Activated T-helper 1 cell treated with anti-CD3 and anti-CD28 coated beads, Interleukin-12 subunit alpha, Interleukin-12 subunit beta, Interleukin-2, Interleukin-4 antibody, amounts not matched to agents 30 ng/mL and 10 ng/mL and 1 ng/mL, durations not matched to agents 14 hours and 24 hours and 36 hours (primary cell): ENCODE measurements at places on chromosomes 11 and 22.

DNA sequence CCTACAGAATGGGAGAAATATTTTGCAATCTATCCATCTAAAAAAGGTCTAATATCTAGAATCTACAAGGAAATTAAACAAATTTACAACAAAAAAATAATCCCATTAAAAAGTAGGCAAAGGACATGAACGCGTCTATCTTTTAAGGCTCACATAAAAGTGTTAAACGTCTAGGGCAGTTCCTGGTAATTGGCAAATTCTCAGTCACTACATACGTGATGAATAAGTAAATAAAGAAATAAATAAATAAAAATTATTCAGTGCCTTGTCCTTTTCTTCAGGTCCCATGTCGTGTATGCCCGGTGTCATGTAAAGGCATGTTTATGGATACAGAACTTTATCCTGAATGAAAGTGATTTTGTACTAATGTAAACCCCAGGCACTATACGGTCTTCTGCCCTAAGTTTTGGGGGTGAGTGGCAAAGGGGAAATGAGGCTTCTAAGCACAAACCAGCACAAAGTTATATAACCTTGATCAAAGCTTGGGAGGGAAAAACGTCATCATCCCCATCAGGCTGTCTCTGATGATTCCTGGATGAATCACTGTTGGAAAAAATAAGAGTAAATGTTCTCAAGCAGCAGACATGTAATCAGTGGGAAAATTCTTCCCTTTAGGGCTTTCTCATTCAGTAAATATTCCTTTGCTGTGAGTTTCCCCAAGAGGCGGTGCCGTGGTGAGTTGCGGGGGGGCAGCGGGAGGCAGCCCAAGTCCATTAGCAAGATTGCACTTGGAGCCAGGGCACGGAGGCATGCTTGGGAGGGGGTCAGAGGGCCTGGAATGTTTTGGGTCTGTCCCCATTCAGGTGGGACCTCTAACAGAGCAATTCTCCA lies 30.4 kb upstream of the MICAL2 start:
- DNase-seq, result no peak

DNA sequence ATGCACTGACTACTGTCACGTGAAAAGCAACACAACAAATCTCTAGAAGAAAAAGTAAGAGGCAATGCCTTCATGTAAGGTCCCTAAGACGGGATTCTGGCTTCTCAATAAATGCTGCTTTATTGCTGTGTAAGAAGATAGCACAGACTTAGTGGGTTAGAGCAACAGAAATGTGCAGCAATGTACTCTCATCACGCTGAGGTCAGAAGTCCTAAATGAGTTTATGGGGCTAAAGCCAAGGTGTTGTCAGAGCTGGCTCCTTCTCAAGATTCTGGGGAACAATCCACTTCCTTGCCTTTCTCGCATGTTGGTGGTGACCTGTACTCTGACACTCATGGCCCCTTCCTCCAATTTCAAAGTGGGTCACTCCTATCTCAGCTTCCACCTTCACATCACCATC lies 93.4 kb downstream of the SHANK2 start:
- DNase-seq, result no peak

GRCh38 chr22:32411402-32411801 lies 645 bp downstream of the RTCB start:
- no peak for DNase-seq

DNA sequence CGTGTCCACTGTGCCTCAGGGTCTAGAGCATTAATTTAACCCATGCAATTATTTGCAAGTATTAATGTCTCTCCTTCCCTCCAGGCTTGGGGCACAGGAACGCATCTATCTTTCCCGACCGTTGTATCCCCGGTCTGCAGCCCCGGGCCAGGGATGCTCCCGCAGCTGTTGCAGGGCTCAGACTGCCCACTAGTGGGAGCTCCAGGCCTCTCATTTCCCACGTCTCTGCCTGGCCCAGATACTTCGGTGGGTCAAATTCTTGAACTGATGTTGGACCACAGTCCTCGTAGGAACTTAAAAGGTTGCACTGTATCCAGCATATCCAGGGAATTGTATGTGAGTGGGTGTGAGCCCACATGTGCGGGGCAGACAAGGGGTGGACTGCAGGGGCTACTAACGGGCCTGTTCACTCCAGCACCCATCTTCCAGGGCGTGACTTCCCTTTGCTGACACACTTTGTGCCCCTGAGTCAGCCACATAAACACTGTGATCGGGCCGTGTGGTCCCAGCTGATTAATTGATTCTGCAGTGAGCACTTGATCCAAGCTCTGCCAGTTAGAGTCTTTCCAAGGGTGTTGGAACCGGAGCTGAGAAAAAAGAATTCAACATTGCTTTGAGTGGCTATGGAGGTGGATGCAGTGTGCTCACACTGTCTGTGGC lies 451.3 kb downstream of the TBC1D22A start:
- peak; percentile 27 for DNase-seq

GRCh38 chr11:1305501-1306056 lies 3.9 kb downstream of the TOLLIP start:
- DNase-seq, result no peak

- DNase-seq, result no peak
These were observed 50.3 kb downstream of the MICAL2 start for GRCh38 chr11:12160680-12161079.

DNA sequence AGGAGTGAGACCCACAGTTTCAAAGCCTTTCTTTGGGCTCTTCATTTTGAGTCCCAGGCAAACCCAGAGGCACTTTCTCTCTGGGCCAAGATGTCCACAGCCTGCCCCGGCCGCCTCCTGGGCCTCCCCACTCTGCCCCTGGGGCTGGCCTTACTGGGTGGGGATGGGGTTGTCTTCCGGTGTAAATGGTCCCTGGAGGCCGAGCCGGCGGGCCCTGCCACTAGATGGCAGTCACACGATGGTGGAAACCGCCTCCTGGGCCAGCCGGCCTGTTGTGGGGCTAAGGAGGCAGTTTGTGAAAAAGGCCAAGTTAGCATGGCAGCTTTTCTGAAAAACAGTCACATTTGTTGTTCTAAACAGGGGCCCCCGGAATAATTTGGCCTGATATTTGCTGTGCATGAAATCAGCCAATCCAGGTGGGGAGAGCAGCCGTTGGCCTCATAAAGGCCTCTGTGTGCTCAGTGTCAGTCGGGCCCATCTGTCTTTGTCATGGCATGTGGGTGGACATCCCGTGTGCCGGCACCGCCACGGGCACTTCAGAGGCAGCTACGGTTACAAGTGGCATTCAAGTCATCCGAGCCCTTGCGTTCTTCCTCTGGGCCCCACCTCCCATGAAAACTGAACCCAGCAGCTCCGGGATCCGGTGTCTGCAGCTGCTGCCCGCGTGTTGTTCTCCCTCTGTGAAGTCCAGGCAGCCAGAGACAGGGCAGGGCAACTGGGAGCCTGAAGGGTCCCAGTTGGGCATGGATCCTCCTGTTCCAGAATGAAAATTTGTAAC lies 6.5 kb downstream of the MRPL23 start:
- no peak for DNase-seq

DNA sequence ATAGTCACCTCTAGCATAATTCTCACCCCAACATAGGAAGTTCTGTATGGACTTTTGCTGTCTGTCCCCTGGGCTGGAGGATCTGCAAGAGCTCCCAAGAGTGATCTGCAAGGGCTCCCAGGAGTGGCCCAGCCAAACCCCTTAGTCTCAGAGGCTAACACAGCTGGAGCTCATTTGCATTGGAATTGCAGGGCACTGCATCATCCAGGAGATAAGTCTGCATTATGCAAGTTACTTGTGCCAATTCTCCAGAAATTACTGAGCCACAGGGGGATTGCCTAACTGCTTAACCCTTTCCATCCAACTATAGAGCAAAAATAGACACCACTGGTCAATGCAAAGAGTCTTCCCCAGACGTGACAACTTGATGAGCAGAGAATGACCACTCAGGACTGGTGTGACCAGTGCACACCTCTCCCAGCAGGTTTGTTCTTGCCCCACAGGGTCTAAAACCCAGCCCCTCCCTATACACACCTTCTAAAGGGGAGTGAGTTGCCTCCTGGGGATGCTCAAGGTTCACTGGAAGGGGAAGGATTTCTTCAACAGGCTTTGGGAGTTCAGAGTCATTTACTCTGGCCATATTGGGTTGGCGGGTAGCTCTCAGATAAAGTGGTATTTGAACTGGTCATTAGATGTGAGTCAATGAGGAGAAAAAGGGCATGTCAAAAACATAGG lies 38.4 kb downstream of the POU2AF3 start:
- no peak for DNase-seq

DNA sequence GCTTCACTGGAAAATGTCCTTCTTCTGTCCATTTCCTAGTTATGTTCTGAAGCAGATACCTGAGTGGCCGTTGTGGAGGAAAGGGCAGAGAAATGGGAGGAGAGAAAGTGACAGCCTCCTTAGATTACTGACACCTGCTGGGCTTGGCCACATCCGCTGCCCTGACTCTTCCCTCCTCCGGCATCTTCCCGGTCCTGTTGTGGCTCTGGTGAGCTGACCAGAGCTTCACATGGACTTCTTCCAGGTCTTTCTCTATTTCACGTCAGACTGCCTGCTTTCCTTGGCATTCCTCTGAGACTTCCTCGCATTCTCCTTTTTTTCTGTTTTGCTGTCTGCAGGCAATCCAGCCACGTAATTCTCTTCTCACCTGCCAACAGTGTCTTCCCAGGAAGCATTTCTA lies 138.7 kb upstream of the E2F8 start:
- DNase-seq, result no peak

- no peak for DNase-seq
These were observed at the start of gene NPTXR for GRCh38 chr22:38843657-38844314. TSS of gene NPTXR (minus strand) at chr22:38844028.

- DNase-seq, result peak; percentile 74
These were observed 6.7 kb upstream of the GDPD5 start for GRCh38 chr11:75532200-75533048.

GRCh38 chr11:46216019-46216764 lies 61.3 kb upstream of the CREB3L1 start:
- no peak for DNase-seq

DNA sequence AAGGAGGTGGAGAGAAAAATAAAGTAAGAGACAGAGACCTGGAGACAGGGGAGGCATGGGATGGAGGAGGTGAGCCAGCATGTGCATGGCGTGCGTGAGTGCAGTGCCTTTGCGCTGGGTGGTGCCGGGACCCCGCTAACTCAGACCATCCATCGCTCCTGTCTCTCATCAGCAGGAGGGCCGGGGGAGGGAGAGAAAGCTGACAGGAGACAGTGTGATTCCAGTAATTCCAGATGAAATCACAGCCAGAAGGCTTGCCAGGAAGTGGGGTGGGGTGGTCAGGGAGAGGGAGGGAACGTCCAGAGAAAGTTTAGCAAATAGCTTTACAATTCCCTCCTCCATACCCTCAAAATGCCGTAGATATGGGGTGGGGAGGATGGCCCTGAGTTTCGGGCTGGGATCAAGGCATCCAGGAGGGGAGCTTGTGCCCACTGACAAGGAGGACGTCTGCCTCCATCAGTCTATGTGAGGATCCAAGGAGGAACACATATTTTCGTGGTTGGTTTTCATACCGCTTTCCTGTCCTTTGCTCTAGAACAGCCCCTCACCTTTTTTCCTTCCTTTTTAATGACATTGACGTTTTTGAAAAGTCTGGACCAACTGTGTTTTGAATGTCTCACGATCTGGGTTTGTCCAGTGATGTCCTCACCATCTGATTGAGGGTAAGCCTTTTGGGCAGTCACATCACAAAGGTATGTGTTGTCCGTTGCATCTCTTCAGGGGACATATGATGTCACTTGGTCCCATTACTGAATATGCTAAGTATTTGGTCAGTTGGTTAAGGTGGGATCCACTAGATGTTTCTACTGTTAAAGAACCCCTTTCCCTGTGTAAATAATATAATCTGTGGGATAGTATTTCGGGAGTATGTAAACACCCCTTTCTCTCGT lies 567.3 kb downstream of the MIAT start:
- no peak for DNase-seq

DNA sequence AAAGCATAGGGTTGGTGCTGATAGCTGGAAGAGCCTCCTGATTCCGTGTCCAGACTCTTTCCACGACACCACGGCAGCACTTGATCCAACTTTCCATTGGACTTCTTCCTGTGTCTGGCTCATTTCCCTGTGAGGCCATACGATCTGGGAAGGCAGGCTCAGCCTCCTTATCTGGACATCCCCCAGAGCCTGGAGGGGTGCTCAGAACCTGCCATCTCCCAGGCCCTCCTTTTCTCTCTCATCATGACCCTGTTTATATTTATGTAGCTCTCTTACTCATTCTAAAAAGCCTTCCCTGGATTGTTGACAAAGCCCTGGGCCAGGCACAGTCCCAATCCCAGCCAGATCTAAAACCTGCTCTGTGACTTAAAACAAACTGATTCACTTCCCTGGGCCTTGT lies 7.8 kb upstream of the BCL9L start:
- DNase-seq, result no peak

GRCh38 chr11:111531136-111531535 lies 9.4 kb upstream of the LAYN start:
- no peak for DNase-seq

GRCh38 chr11:46026606-46027293 lies 94.5 kb downstream of the PHF21A start:
- DNase-seq, result no peak
